ENCODE measurements at places on chromosomes 5 and 9. TPM values are rescaled to one million over a fixed set of nuclear protein-coding genes. Genes with fewer than 3 reads are reported as not detected.

Gene PCDHAC1
- 2.7 TPM for total RNA-seq

Gene ENHO
- total RNA-seq: not detected

Gene NPDC1
- 21.6 TPM for total RNA-seq

Gene IL4
- not detected for total RNA-seq

Gene SLC12A7
- 42.2 TPM for total RNA-seq

Gene ARID3C
- not detected for total RNA-seq

Gene KCNMB1
- not detected for total RNA-seq

Gene CCDC192
- total RNA-seq: not detected

Gene TRPM3
- 0.35 TPM for total RNA-seq

Gene IRF1
- 35.1 TPM for total RNA-seq

Measured in renal cortical epithelial cell (primary cell).